ENCODE measurements at places on chromosomes 16 and 17.

- DNase-seq = no peak
These were observed 33.5 kb downstream of the TK2 start for GRCh38 chr16:66516509-66516807.

- no peak for DNase-seq
These were observed 25.8 kb upstream of the CPNE2 start for GRCh38 chr16:57066625-57067024.

- DNase-seq = peak; percentile 31
These were observed 8.7 kb downstream of the CCL17 start for GRCh38 chr16:57413301-57413730.

DNA sequence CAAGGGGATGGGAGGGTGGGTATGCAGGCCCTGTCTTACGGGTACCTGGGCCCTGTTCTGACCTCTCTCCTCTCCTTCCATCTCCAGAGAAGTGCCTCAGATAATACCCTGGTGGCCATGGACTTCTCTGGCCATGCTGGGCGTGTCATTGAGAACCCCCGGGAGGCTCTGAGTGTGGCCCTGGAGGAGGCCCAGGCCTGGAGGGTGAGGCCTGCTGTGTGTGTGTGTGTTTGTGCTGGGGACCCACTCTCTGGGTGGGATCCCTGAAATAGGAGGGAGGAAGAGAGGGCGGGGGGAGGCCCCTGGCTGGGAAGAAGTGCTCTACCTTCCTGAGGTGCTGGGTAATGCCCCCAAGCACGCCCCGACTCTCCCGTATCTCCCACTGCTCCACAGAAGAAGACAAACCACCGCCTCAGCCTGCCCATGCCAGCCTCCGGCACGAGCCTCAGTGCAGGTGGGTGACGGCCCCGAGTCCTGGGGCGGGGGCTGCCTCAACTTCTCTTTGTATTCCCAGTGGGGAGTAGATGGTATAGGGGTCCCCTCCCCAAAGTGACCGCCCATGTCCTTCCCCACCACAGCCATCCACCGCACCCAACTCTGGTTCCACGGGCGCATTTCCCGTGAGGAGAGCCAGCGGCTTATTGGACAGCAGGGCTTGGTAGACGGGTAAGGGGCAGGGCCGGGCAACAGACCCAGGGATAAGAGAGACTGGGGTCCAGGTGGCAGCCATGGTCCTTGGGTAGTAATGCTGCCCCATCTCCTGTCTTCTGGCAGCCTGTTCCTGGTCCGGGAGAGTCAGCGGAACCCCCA lies 7.8 kb downstream of the GRB7 start:
- no peak for DNase-seq

GRCh38 chr17:18004345-18004744 lies 31.7 kb downstream of the DRC3 start:
- DNase-seq = no peak

DNA sequence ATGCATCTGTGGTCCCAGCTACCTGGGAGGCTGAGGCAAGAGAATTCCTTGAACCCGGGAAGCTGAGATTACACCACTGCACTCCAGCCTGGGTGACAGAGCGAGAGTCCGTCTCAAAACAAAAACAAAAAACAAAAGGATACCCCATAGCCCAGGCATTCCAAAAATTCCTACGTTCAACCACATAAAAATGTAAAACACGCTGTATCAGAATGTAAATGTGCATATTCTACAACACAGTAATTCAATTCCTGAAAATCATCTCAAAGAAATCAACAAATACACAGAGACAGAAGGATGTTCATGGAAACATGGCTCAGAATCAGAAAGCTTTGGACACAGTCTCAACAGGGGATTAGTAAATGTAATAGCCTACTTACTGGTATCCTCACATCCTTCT lies 33.0 kb downstream of the COG7 start:
- DNase-seq = no peak

- no peak for DNase-seq
These were observed at the start of gene CLDN9 for GRCh38 chr16:3012828-3013420. Gene CLDN9 (plus strand): TSS chr16:3012923. CDS start chr16:3013363, 440 bp downstream.

Measured in suppressor macrophage treated with lipopolysaccharide for 1 hour (primary cell).